ENCODE measurements at places on chromosomes 11 and 22. TPM values are rescaled to one million over a fixed set of nuclear protein-coding genes. Genes with fewer than 3 reads are reported as not detected.
A peak's percentile ranks its signal among the peaks of the same experiment; 100 is the strongest.

DNA sequence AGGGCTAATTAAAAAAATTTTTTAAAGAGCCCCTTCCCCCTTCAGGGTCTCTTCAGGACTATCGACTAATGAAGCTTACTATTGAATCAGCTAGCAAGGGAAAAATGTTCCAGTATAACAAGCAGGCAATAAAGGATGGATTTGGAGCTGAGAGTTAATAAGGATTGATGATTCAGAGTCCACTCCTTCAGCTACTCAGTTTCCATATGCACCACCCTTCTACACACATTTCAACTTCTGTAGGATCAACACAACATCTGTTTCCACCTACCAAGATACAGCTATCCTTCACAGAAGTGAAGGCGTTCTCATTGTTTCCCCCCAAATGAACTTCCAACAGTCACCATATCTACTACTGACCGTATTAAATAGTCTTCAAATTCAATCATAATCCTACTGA is 6.6 kb upstream of the ALKBH3 start:
- no peak for DNase-seq

- DNase-seq: no peak
Measured at GRCh38 chr11:59358595-59358994, at the start of gene OR5AN1. Gene OR5AN1, plus strand, starts transcription at chr11:59358895. Its CDS starts 5,564 bp downstream, at chr11:59364459.

DNA sequence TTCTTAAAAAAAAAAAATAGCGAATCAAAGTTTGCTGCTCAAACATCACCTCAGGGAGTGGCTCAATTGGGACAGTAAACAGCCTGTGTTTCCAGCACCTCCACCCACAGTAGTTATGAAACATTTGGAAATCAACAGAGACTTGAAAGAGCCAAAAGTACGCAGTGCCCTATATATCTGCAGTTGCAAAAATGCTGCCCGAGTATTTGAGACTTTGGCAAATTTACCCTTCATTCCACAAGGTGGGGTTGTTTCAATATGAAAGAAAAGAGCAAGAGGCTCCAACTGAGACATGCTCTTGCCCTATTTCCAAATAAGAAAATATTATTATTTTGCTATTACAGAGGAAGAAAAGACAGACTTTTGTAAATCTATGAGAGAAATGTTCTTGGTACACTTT is 851.1 kb upstream of the RAG2 start:
- DNase-seq: peak; percentile 20

DNA sequence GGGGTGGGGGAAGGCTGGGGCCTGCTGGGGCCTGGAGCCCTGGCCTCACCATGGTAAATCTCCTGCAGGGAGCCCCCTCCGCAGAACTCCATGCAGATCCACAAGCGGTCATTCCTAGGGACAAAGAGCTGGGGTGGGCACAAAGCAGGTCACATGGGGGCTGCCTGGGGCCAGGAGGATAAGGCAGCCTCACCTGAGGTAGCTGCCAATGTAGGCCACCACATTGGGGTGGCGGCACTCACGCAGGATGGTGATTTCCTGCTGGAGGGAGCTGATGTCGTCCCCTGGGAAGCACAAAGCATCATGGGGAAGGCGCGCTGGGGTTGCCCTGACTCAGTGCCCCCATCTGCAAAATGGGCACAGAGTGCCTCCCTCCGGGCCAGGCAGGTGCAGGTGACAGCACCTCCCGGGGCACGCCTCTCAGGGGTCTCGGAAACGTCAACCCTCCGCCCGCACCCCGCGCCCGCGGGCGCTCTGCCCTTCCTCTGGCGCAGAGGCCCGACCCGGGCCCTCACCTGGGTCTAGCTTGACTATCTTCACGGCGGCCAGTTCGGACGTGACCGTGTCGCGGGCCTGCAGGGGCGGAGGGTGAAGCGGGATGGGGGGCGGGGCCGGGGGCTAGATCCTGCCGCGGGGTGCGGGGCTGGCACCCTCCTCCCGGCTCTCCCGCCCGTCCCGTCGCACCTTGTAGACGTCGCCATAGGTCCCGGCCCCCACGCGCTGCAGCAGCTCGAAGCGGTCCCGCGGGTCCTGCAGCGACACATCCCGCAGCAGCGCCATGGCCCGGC is 450 bp downstream of the MAP4K2 start:
- no peak for DNase-seq

DNA sequence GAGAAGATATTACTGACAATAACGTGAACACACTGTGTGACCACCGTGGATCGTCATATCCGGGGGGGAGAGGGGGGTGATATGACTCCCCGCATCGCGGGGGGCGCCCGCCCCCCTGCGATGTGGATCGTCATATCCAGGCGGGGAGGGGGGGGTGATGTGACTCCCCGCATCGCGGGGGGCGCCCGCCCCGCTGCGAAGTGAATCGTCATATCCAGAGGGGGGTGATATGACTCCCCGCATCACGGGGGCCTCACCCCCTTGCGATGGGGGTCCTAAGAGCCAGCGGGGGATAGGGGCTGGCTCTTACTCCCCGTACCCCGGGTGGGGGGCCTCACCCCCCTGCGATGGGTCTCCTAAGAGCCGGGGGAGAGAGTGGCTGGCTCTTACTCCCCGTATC is 19.9 kb downstream of the UNC93B1 start:
- no peak for DNase-seq

- no peak for DNase-seq
Measured at GRCh38 chr22:29580200-29580810, 608 bp downstream of the NIPSNAP1 start.

- no peak for DNase-seq
Measured at GRCh38 chr22:36360871-36361383, 26.8 kb downstream of the MYH9 start.

- DNase-seq: no peak
Measured at GRCh38 chr22:35197071-35197470, 60.2 kb upstream of the HMGXB4 start.

DNA sequence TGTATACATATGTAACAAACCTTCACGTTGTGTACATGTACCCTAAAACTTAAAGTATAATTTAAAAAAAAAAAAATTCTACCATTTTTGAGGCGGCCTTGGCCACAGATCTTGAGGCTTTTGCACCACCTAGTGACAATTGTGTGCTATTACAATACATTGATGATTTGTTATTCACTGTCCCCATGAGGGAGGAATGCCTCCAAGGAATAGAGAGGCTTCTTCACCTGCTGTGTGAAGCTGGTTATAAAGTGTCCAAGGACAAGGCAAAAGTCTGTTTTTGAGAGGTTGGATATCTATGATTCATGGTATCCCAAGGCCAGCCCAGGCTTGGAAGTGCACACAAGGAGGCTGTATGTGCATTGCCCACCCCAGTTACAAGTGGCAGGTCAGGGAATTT is 30.7 kb downstream of the SLC22A25 start:
- DNase-seq: no peak

- DNase-seq: no peak
Measured at GRCh38 chr22:37331856-37332536, 49.7 kb downstream of the CYTH4 start.

- DNase-seq: no peak
Measured at GRCh38 chr11:82776377-82776776, 42.7 kb upstream of the FAM181B start.

GRCh38 chr11:57622263-57622662 is 24.8 kb downstream of the SERPING1 start:
- no peak for DNase-seq

- DNase-seq: no peak
Measured at GRCh38 chr11:108093128-108093904, 28.1 kb upstream of the ACAT1 start.

- DNase-seq: no peak
Measured at GRCh38 chr11:44246726-44247125, 63.2 kb downstream of the ALX4 start.

MYOD1 gene
- not detected for total RNA-seq

OR6T1 gene
- not detected for total RNA-seq

SERGEF gene
- total RNA-seq: 47.4 TPM

FXYD6 gene
- total RNA-seq: 253 TPM

IL10RA gene
- 7.2 TPM for total RNA-seq

PRG2 gene
- total RNA-seq: 6.4 TPM
